ENCODE measurements at places on chromosomes 1 and 21.

DNA sequence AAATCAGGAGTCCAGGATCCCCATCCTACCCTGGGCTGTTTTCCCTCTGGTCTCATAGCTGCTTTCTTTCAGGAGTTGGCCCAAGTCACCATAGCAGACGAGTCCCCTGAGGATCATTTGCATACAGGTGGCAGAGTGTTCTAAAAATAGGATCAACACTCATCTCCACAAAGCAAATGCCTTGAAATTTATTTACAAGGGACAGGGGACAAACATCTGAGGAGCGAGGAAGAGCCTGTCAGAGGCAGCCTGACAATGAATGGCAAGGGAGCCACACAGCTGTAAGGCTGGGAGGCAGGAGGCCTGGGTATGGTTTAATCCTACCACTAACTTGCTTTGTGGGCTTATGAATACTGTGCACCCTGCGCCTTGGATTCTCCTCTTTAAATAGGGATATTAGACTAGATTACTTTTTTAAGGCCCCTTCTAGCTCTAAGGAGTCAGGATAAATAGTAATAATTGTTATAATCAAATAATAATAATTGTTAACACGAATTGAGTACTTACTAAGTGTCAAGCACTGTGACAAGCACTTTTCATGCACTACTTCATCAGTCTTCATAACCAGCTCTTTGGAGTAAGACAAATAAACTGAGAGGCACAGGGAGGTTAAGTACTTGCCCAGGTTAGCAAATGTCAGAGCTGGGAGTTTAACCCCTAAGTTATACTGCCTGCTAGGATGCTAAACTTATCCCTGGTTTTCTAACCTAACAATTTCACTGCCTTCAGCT, 34.5 kb downstream of the RAB3B start:
- DNase-seq: no peak

DNA sequence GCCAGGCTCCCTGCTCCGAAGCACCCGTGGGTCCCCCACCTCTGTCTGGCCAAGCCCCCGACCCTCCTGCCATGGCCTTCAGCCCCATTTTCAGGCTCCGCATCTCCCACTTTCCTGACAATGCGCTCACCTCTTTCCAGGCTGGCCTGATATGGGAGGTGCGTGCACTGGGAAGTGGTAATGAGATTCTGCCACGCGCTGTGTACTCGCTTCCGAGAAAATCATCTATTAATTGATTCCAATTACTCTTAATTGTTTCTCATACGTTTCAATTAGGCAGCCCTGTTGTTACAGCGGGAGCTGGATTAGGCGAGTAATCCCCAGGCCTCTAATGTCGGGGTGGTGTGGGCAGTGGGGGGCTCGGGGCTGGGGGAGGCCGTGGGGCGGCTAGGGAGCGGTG, 122.4 kb upstream of the ARHGEF16 start:
- DNase-seq: no peak

DNA sequence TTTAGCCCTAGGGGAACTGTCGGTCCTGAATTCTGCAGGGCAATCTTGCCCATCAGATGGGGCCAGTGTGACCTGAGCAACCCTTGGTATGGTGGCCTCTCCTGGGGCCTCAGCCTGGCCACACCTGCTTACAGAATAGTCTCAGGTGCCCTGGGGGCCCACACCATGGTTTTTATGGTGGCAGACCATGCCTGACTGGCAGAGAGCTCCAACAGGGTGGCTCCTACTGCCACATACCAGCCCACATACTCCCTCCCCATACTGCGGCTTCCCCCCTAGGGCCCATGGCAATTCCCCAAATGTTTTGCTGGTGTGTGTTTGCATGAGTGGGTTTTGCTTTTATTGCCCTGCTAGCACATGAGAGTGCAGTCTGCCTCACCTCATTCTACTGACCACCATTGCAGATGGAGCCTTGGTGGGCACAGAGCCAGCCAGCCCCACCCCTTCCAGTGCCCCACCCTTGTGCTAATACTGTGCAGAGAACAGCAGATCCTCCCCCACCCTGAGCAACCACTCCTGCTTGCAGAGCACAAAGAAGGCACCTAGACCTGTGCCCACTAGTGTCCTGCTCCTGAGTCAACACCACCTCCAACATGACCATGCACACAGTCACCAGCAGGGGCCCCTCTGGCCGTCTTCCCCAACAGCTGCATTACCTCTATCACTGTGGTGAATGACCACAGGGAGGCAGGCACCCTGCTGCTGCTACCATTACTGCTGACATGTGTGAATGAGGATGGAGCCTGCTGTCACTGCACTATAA, 86.8 kb downstream of the GDAP2 start:
- DNase-seq: no peak

- no peak for DNase-seq
These were observed 4.4 kb upstream of the WDR64 start for GRCh38 chr1:241647658-241648057.

DNA sequence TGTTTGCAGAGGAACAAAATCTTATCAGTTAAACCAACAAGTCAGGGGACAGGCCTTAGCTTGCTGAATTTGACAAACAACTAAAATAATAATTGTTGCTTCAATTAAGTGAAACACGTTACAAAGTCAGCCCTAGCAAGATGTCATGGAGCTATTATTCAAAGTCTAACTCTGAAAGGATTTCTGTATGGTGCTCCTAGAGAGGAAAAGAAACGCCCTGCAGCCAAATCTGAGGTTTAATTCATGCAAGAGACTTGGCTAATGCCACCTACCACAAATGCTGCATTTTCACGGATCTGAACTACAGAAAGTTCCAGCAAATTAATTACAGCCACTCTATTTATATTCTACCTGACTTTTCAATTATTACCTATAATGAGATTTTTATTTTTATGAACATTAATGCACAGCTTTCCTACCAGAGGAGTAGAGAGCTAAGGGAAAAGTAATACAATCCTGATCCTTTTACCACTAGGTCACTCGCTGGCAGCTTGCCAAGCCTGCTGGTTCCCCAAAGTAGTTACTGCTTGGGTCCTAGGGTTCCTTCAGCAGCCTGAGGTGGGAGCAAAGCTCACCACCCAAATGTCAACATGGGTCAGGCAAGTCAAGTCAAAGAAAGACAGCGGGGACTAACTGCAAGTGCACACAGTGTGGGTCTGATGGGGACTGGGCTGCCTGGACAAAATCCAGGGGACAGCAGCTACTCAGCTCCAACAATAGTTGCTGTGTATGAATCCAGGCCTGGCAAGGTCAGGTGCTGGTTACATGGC, 8.5 kb downstream of the COLGALT2 start:
- no peak for DNase-seq

GRCh38 chr1:47901001-47901575, 96.1 kb downstream of the TRABD2B start:
- DNase-seq: no peak

DNA sequence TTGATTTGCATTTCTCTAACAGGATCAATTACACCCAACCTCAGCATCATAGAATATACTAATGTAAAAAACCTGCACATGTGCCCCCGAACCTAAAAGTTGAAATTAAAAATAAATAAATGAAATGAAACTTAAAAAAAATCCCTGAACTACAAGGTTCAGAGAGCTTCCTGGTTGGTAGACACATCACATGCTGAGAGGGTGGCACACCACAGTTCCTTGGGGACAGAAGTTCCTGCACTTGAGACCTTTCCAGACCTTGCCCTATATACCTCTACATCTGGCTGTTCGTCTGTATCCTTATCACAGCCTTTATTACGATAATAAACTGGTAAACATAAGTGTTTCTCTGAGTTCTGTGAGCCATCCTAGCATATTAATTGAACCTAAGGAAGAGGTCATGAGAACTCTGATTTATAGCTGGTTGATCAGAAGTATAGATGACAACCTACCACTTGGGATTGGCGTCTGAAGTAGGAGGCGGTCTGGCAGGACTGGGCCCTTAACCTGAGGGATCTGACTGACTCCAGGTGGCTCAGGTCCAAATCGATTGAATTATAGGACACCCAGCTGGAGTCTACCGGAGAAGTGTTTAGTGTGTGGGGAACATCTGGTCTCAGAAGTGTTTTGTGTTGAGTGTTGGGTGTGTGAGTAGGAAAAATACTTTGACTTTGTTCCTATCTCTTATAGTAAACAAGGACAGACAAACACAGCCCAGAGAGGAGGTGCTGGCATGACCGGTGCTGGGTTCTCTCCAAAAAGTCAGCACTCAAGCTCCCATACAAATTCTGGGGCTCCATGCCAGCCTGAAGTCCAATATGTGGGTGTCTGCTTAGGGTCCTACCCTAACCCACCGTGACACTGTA, 19.0 kb downstream of the C1orf115 start:
- DNase-seq: no peak

GRCh38 chr1:206699000-206699586, 14.4 kb downstream of the MAPKAPK2 start:
- no peak for DNase-seq

DNA sequence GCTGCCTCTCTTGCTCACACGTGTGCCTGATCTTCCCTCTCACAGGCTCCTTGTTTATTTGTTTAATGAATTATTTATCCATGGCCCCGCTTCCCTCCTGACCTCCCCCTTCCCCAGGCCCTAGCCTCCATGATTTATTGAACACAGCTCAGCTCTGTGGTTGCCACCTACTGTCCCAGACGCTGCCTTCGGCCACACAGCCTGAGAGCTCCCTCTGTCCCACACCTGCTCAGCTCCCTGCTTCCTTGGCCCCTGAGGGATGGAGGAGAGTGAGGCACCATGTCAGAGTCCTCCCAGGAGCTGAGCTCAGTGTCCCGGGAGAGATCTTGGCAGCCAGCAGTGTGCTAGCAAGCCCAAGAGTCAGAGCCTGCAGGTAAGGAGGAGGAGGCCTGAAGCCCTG, 3.1 kb upstream of the EFNA3 start:
- no peak for DNase-seq
